ENCODE measurements at places on chromosomes 1 and 21.

- DNase-seq = no peak
- no peak overlapping the region for H3K27ac ChIP-seq
- H3K4me1 ChIP-seq = no peaks in the 10 kb centered on the region
- H3K36me3 ChIP-seq = peaks cover 10% of the 10 kb centered on the region
Measured at GRCh38 chr1:178964469-178965330, 61.0 kb upstream of the FAM20B start.

GRCh38 chr1:33435096-33435820, 4.4 kb upstream of the PHC2 start:
- H3K27me3 ChIP-seq = peaks cover 2% of the 10 kb centered on the region
- H3K4me1 ChIP-seq = peaks cover 25% of the 10 kb centered on the region
- H3K4me3 ChIP-seq = no peak overlapping the region

- no peaks in the 10 kb centered on the region for H3K4me1 ChIP-seq
- no peak for DNase-seq
- no peak overlapping the region for H3K4me3 ChIP-seq
- no peak overlapping the region for H3K27ac ChIP-seq
- no peaks in the 10 kb centered on the region for H3K27me3 ChIP-seq
Measured at GRCh38 chr1:21383785-21384401, 56.0 kb upstream of the NBPF3 start.

GRCh38 chr1:219670426-219671149, 57.7 kb upstream of the ZC3H11B start:
- no peak for DNase-seq
- no peaks in the 10 kb centered on the region for H3K36me3 ChIP-seq
- peaks cover 4% of the 10 kb centered on the region for H3K4me1 ChIP-seq

DNA sequence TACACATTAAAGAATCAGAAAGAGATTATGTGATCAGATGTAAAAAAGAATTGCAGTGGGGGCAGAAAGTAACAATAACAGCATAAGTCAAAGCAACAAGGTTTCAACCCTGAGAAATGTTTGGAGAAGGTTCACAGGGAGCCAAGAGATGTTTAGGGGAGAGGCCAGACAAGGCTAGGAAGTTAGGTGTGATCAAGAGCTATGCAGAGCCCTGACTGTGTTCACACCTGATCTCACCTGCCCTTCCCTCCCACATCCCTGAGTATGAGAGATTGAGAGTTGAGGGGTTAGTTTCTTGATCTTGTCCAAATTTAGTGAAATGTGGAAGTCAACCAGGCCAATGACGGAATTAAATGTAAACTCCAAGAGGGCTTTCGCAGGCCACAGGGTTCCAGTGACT, 10.2 kb downstream of the PTPN14 start:
- no peak overlapping the region for H3K4me3 ChIP-seq
- H3K4me1 ChIP-seq = peaks cover 12% of the 10 kb centered on the region
- H3K27ac ChIP-seq = no peak overlapping the region
- DNase-seq = no peak
- no peaks in the 10 kb centered on the region for H3K27me3 ChIP-seq
- peaks cover 7% of the 10 kb centered on the region for H3K36me3 ChIP-seq

- DNase-seq = no peak
- H3K36me3 ChIP-seq = no peaks in the 10 kb centered on the region
- H3K4me1 ChIP-seq = no peaks in the 10 kb centered on the region
- H3K4me3 ChIP-seq = no peak overlapping the region
- no peaks in the 10 kb centered on the region for H3K27me3 ChIP-seq
Measured at GRCh38 chr1:172211221-172211620, 209.3 kb upstream of the C1orf105 start.

GRCh38 chr1:12532405-12533315, 85.3 kb downstream of the DHRS3 start:
- no peak for DNase-seq
- H3K36me3 ChIP-seq = no peaks in the 10 kb centered on the region
- no peaks in the 10 kb centered on the region for H3K27me3 ChIP-seq
- H3K27ac ChIP-seq = no peak overlapping the region

GRCh38 chr21:32735524-32735923, 7.7 kb upstream of the SYNJ1 start:
- H3K4me1 ChIP-seq = peaks cover 9% of the 10 kb centered on the region
- no peak overlapping the region for H3K4me3 ChIP-seq
- H3K36me3 ChIP-seq = peaks cover 15% of the 10 kb centered on the region
- H3K27ac ChIP-seq = no peak overlapping the region
- H3K27me3 ChIP-seq = no peaks in the 10 kb centered on the region

DNA sequence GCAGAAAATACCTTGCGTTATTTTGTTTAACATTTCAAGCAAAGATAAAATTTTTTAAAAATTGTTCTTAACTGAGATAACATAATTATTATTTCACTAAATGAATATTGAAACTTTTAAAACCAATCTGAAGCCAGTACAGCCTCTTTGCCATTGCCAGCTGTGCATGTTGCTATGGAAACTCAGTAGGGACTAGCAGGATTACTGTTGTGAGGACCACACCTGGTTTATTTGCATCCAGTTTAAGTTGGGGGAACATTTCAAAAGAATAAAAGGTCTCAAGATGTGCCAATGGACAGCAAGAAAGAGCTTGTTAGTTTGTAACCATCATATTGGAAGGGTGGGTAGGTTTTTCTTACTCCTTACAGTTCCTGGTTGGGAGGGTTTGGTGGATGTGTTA, 80.7 kb downstream of the POU2F1 start:
- H3K4me1 ChIP-seq = peaks cover 9% of the 10 kb centered on the region
- H3K27me3 ChIP-seq = peaks cover 2% of the 10 kb centered on the region
- no peaks in the 10 kb centered on the region for H3K36me3 ChIP-seq
- H3K27ac ChIP-seq = no peak overlapping the region
- DNase-seq = no peak

- DNase-seq = no peak
- H3K4me1 ChIP-seq = peaks cover 3% of the 10 kb centered on the region
- H3K27ac ChIP-seq = peak overlapping the region; percentile 74
- H3K4me3 ChIP-seq = no peak overlapping the region
- H3K36me3 ChIP-seq = peaks cover 12% of the 10 kb centered on the region
- peaks cover 2% of the 10 kb centered on the region for H3K27me3 ChIP-seq
Measured at GRCh38 chr1:84611796-84612195, 37.6 kb upstream of the CTBS start.

DNA sequence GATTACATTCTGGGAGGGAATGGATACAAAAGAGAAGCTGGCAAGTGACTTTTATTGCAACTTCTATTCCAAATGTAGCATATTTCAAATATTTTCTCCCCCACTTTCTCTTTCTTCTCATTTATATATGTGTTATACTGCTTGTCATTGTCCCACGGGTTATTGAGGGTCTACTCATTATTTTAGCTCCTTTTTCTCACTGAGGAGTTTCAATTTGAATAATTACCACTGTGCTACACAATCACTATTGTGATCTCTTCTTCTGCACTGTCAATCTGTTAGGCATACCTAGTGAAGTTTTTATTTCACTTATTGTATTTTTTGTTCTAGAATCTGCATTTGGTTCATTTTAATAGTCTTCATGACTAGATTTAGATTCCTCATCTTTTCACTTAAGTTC, 339.7 kb downstream of the PTPRC start:
- no peak for DNase-seq
- no peak overlapping the region for H3K27ac ChIP-seq
- H3K4me3 ChIP-seq = no peak overlapping the region
- H3K36me3 ChIP-seq = no peaks in the 10 kb centered on the region

DNA sequence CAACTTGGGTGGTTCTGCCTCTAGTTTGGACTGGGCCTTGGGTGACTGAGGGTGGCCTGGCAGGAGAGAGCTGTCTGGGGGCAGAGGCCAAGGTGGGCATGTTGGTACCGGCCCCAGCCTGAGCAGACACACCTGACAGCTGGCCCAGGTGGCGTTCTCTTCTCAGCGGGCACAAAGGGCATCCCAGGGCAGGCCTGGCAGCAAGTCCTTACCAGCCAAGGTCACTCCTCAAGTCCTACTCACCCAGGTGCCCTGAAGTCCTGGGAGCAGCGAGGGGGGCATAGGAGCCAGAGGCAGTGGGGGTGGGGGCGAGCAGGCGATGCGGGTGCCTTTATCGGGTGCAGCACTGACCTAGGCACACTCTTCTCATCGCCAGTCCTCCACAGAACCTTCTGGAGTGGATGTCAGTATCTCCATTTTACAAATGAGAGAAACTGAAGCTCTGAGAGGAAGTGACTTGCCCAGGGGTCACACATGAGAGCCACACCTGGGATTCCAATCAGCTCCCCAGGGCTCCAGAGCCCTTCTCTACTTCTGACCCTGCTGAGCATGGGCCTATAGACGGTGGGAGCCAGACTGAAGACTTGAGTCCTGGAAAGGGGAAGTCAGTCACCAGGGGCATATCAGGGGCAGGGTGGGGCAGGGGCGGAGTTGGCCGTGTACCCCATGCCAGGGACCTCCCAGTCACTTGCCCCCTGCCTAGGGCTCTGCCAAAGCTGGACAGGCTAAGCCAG, 587 bp upstream of the SLC25A34 start:
- peaks cover 10% of the 10 kb centered on the region for H3K36me3 ChIP-seq
- H3K27ac ChIP-seq = no peak overlapping the region
- no peak overlapping the region for H3K4me3 ChIP-seq
- H3K27me3 ChIP-seq = peaks cover 16% of the 10 kb centered on the region
- no peaks in the 10 kb centered on the region for H3K4me1 ChIP-seq

- no peak overlapping the region for H3K4me3 ChIP-seq
- H3K27me3 ChIP-seq = peaks cover 12% of the 10 kb centered on the region
- H3K4me1 ChIP-seq = no peaks in the 10 kb centered on the region
- DNase-seq = no peak
- H3K27ac ChIP-seq = no peak overlapping the region
Measured at GRCh38 chr1:942411-942821, 16.6 kb downstream of the NOC2L start.
